ENCODE measurements at places on chromosomes 6 and 20.

DNA sequence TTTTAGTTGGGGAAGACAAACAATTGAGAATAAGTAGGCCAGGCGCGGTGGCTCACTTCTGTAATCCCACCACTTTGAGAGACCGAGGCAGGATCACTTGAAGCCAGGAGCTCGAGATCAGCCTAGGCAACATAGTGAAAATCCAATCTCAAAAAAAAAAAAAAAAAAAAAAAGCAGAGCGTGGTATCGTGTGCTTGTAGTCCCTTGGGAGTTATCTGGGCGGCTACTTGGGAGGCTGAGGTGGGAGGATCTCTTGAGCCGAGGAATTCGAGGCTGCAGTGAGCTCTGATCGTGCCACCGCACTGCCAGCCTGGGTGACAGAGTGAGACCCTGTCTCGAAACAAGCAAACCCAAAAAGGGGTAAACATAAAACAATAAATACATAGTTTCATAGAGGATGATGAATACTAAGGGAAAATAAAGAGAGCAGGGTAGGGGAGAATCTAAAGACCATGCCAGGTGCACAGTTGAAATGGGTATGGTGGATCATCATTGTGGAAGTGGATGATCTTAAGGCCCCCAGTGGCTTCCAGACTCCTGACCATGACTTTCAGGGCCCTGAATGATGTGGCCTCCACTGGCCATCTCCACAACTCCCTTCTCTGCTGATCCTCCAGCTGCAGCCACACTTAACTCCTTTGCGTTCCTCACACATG lies 947 bp downstream of the POFUT1 start:
- no peak for DNase-seq

GRCh38 chr6:135581211-135581610 lies 83.7 kb upstream of the AHI1 start:
- no peak for DNase-seq

GRCh38 chr6:26445934-26446667 lies 5.8 kb downstream of the BTN3A3 start:
- DNase-seq, result no peak

GRCh38 chr20:4306206-4306605 lies 290.8 kb upstream of the RNF24 start:
- DNase-seq, result no peak
